ENCODE measurements at places on chromosomes 3 and 15.

DNA sequence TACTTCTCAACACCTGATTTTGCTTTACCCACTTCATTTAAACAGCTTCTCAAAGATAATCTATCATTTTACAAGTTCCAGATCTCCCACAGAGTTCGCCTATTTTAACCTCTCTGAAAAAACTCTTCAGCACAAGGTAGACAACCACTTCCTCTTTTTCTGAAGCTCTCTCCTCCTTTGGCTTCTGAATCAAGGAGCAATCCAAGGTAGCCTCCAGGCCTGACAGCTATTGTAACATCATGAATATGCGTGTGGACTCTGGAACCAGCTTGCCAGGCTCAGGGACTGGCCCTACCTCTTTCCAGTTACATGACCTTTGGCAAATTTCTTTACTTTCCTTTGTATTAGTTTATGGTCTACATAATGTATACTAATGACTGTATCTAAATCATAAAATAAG lies 405.9 kb upstream of the ZNF385D start:
- DNase-seq: no peak

GRCh38 chr3:69143612-69144011 lies 21.2 kb upstream of the LMOD3 start:
- no peak for DNase-seq

DNA sequence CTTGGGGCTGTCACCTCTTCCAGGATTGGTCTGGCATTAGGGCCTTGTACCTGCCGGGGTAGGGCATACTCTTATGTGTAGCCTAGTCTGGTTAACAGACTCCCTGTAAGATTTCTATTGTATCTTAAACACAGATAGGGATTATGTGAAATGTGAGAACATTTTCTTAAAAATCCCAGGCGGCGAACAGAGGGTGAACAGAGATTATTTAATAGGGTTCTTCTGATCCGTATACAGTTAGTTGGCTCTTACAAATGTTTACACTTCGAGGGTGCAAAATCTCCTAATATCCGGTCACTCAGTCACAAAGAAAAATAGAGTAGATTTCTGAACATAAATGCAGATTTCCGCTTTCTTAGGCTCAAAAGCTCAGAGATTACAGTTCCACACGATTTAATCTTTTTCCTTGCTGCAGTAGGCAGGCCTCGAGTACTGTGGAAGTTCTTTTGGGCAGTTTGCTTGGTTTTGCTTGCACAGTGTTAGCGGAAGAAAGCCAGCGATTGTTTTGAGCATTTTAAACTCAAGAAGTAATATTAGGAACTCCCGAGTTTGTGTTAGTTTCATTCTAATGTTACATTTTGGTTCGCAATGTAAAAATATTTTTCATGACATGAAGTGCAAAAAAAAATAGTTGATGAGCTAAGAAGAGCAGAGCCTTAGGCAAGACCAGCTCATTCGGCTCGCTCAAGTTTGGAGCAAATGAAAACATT lies 993 bp downstream of the PLCL2 start:
- no peak for DNase-seq

GRCh38 chr3:14273901-14274611 lies 95.4 kb downstream of the LSM3 start:
- no peak for DNase-seq

GRCh38 chr3:192409201-192409837 lies 318.0 kb downstream of the FGF12 start:
- no peak for DNase-seq

DNA sequence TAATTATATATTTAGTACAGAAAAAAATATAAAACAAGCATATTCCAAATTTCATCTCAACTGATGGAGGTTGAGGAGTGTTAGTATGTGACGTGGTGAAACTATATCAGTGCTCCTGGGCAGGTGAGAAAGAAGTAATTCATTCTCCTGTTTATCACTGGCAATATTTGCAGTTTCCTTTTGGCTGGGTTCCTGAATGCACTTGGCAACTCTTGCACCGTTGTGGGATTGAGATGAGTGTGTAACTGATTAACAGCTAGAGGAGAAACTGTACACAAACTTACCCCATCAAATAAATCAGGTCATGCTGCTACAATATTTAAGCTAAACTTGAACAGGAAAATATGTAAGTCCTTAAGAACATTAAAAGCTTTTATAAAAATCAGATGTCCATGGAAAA lies 2.1 kb upstream of the ATP13A4 start:
- no peak for DNase-seq

- no peak for DNase-seq
These were observed 195.7 kb downstream of the KCNAB1 start for GRCh38 chr3:156316076-156316475.

DNA sequence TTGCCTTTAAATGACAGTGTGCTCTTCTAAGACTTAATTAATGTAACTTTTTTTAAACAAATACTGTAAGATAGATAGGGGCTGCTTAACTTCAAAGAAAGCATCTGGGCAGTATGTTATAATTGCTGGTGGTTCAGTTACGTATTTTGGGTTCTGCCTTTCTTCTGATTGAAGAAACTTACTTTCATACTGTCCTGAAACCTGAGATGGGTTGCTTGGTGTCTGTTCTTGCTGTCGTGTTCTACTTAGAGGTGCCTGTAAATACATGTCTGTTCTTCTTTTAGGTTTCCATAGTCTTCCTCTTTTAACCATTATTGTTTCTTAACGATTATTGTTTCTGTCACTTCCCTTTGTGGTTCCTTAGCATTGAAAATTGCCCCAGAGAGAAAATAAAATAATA lies 297.7 kb upstream of the CHRM5 start:
- DNase-seq: no peak

DNA sequence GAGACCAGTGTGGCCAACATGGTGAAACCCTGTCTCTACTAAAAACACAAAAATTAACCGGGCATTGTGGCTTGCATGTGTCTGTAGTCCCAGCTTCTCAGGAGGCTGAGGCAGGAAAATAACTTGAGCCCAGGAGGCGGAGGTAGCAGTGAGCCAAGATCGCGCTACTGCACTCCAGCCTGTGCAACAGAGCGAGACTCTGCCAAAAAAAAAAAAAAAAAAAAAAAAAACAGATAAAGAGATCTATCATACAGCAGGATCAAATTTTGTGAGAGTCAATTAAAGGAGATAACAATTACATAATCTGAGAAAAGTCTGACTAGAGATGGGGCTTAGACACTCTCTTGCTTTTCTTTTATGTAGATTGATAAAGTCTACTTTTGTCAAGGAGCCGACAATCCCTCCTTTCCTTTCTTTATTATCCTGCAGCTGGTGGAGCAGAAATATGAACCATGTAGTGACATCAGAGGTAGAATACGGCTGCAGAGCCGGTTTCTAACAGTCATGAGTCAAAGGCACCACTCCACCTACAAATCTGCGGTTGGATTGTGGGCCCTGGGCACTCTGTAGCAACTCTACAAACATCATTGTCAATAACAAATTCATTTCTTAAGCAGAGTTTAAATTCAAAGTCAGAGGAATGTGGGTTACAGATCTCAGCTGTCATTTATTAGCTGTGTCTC lies 9.0 kb downstream of the C2CD4A start:
- DNase-seq: no peak

GRCh38 chr3:142007710-142008399 lies 131.4 kb downstream of the ATP1B3 start:
- no peak for DNase-seq

DNA sequence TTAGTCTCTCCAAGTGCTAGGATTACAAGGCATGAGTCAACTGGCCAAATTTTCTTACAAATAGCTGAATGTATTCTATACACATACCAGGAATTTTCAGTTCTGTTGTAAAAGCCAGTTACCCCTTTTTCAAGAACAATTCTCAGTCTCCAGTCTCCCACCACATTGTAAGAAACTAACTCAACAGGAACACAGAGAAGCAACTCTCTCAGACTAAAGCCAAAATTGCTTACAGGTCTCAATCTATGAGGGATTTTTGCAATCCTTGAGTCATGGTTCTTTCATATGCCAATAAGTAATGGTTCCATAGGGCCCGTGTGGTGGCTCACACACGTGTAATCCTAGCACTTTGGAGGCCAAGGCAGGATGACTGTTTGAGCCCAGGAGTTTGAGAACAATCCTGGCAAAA lies 8.5 kb downstream of the IP6K2 start:
- no peak for DNase-seq
